Activated T-helper 1 cell treated with anti-CD3 and anti-CD28 coated beads, Interleukin-12 subunit alpha, Interleukin-12 subunit beta, Interleukin-2, Interleukin-4 antibody, amounts not matched to agents 30 ng/mL and 10 ng/mL and 1 ng/mL, durations not matched to agents 14 hours and 24 hours and 36 hours (primary cell): ENCODE measurements at places on chromosomes 7 and 10. TPM values are rescaled to one million over a fixed set of nuclear protein-coding genes. Genes with fewer than 3 reads are reported as not detected.

RPP38 gene
- 19.6 and 24.8 TPM in 2 replicates for total RNA-seq

CSGALNACT2 gene
- 30.3 and 32.0 TPM in 2 replicates for total RNA-seq

DNA sequence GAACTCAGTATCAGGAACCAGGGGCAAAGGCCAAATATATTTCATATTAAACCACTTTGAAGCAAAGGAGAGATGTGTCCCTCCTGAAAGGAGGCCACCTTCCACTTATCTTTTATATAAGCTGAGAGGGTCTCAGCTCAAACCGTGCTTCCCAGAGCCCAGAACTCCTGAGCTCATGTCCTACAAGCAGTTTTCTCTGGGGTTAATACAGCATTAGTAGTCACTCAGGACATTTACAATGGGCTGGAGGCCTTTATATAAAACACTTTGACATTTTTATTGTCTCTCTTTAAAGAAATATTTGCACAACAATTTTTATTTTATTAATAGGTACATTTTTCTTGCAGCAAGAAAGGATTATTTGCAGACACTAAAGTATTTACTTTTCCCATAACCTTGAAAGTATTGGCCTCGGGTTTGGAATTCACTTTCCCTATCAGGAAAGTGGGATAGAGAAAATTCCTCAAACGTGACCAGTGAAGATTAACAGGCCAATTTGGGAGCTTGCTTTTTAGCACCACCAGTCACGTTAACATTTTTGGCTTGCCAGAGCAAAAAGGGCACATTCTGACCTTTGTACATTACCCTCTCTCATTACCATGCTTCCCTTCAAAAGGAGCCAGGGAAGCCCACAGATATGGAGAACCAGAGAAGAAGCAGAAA is 464.9 kb upstream of the NRP1 start:
- no peaks in the 10 kb centered on the region for H3K36me3 ChIP-seq
- no peak overlapping the region for H3K4me3 ChIP-seq
- H3K4me1 ChIP-seq, result no peaks in the 10 kb centered on the region
- DNase-seq, result no peak

- H3K27me3 ChIP-seq, result peaks cover 54% of the 10 kb centered on the region
- H3K4me3 ChIP-seq, result no peak overlapping the region
- H3K36me3 ChIP-seq, result no peaks in the 10 kb centered on the region
- H3K4me1 ChIP-seq, result peaks cover 35% of the 10 kb centered on the region
- DNase-seq, result no peak
Measured at GRCh38 chr10:110151467-110151866, 55.9 kb upstream of the MXI1 start.

DNA sequence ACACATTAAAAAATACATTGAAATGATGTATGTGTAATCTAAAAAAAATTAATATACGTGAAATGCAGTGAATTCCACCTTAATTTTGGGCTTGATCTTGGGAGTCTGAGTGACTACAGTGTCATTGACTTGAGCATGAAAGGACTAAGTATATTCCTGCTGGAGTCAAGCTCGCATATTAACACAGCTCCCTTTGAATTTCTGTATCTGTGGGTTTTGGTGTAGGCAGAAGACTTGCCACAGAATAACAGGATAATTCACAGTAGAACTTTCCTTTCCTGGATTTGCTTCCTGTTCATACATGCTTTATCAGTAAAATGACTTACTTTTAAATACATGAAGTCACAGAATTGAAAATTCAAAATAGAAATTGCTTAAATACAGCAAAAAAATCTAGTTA is 55.3 kb downstream of the PPP1R9A start:
- H3K4me1 ChIP-seq, result no peaks in the 10 kb centered on the region
- no peak for DNase-seq
- no peak overlapping the region for H3K4me3 ChIP-seq
- no peaks in the 10 kb centered on the region for H3K27me3 ChIP-seq

DNA sequence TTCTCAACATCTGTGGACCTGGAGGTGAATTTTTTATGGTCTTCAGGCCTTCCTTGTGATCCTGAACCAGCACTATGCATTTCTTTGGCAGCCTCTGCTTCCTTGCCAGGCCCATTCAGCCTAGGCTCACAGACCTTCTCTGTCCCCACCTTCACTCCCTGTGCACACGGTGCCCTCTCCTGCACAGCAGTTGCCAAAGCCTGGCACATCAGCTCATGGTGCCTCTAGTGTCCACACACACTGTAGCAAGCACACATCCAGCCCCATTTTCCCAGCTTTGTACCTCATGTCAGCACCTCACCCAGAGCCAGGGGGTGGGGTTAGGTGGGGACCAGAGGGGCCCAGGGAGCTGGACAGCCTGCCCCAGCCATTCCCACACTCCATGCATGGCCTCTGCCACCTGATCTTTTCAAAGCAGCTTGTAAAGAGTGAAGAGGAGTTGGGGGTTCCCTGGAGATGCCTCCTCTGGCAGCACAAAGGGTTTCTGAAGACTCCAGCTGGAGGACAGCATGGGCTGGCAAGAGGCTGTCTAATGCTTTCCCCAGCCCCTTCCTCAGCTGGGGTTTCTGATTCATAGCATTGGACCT is 57.9 kb upstream of the TMEM72 start:
- H3K27ac ChIP-seq, result no peak overlapping the region
- H3K4me1 ChIP-seq, result no peaks in the 10 kb centered on the region
- H3K36me3 ChIP-seq, result no peaks in the 10 kb centered on the region
- H3K27me3 ChIP-seq, result no peaks in the 10 kb centered on the region
- DNase-seq, result no peak

DNA sequence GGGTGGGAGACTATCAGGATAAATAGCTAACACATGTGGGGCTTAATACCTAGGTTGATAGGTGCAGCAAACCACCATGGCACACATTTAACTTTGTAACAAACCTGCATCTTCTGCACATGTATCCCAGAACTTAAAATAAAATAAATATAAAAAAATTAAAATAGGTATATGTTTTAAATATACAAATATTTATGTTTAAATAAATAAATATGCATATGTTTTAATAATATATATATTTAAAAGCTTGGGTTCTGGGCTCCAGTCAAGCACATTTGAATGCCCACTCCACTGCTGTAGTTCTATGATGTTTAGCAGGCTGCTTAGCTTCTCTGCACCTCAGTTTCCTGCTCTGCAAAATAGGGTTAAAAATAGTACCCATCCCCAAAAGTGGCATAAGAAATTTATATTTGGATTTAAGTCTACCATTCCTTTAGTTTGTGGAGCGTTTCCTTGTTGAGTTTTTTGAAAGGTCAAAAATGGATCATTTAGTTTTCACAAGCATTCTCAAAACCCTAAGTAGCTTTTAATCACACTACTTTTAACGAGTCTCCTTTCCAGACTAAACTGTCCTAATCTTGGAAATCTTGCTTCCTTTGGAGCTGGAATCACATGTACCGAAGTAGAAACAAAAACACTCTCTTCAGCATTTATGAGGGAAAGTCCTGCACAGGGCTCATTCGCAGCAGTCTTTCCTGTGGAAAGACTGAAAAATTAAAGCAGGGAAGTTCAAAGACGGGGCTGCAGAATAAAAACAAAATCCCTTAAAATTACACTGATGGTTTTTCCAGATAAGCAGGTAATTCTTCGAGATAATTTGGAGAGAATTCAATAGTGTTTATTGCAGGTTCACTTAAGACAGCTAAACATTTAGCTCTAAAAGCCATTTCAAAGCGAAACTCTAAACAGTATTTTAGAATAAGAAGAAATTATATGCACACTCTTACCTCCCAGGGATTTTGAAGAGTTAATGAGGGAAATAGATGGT is 111.7 kb upstream of the LYZL1 start:
- no peaks in the 10 kb centered on the region for H3K27me3 ChIP-seq
- H3K4me1 ChIP-seq, result no peaks in the 10 kb centered on the region
- H3K36me3 ChIP-seq, result no peaks in the 10 kb centered on the region
- no peak overlapping the region for H3K27ac ChIP-seq
- no peak for DNase-seq
- no peak overlapping the region for H3K4me3 ChIP-seq
